ENCODE measurements at places on chromosomes 6 and 20.

GRCh38 chr6:15908871-15909270 lies 220.0 kb upstream of the MYLIP start:
- DNase-seq, result no peak

GRCh38 chr6:14547284-14547998 lies 429.9 kb downstream of the CD83 start:
- no peak for DNase-seq

GRCh38 chr6:44305200-44305725 lies 7.9 kb downstream of the AARS2 start:
- no peak for DNase-seq

DNA sequence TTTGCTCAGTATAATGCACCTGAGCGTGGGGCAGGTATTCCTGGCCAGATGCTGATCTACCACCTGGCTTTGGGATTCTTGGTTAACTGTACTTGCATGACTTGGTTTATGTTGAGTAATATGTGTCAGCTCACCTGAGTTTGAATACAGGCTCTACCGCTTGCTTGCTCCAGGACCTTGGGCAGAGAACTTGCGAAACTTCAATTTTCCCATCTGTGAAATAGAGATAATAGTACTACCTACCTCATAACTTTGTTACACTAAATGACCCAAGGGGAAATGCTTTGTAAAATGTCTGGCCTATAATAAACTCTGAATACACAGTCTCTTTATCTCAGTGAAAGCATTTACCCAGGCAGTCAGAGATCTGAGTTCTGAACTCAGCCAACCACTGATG lies 51.8 kb downstream of the SCAND1 start:
- DNase-seq, result no peak

DNA sequence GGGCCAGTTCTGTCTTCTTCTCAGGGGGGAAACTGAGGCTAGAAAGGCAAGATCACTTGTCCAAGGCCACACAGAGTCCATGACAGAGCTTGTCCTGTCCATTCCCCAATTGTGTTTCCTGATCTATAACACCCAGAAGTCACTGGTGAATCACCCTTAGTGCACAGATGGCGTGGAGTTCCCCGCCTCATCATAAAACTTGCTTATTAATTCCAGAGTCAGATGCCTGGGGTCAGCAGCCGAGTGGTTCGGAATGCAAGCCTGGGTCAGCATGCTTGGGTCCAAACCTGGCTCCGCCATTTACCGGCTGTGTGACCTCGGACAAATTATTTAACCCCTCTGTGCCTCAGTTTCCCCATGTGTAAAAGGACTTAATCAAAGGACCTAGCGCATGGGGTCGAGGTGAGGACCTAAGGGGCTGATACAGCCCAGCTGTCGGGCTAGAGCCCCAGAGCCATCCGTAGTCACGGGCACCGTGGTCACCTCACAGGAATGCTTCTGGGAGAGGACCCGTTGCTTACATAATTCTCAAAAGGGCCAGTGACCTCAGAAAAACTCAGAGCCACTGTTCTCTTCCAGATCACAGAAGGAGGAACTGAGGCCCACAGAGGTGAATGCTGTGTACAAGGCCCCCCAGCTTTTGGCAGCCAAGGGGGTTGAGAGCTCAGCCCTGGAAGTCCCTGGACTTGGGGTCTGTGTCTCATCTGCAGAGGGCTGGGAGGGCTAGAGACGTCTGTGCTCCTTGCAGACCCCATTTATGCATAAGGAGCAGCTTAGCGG lies 1.4 kb upstream of the ZBP1 start:
- no peak for DNase-seq

DNA sequence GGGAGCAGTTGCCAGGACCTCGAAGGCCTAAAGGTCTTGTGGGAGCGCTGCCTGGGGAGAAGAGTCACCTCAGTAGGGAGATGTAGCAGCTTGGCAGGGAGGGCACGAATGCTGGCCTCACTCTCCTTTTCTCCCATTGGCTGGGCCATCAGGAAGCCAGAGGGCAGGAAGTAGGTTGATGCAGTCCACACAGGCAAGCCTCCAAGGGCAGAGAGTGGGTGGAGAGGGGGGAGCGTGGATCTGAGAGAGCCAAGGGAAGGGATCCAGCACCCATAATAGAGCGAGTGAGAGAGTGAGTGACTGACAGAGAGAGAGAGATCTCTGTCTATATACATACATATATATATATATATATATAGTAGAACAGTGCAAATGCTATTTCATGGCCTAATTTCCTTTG lies 215.3 kb upstream of the LRFN2 start:
- DNase-seq, result no peak

DNA sequence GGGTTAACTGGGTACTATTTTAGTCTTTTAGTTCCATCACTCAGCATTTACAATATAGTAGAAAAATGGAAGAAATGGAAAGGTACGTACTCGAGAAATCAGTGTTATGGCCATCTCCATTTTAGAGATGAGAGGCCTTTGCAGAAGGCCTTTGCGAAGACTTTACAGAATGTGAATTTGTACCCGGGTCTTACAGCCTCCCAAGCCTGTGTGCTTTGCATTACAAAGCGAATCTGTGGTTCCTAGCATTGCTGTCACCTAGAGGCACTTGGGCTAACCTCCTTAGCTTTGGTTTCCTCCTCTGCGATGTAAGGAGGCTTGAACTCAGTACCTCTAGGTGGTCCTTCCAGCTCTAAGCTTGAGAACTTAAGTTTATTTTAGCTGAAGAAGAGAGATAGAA lies 10.9 kb downstream of the VAPB start:
- no peak for DNase-seq

GRCh38 chr6:150118203-150118602 lies 24.6 kb upstream of the PPP1R14C start:
- no peak for DNase-seq

- DNase-seq, result no peak
Measured at GRCh38 chr6:166751051-166751595, 124.1 kb upstream of the RPS6KA2 start.

DNA sequence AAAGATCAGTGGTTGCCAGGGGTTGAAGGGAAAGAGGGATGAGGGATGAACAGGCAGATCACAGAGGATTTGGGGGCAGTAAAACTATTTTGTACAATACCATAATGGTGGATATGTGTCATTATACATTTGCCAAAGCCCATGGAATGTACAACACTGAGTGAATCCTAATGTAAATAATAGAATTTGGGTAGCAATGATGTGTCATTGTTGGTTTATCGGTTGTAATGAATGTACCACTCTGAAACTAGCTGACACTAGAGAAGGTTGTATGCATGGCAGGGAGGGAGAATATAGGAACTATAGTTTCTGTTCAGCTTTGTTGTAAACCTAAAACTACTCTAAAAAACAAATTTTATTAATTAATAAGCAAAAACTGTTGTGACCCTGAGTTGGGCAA lies 17.8 kb upstream of the ASF1A start:
- no peak for DNase-seq

- DNase-seq, result no peak
Measured at GRCh38 chr6:17093686-17094085, 8.2 kb upstream of the STMND1 start.

- DNase-seq, result no peak
Measured at GRCh38 chr6:81614292-81614691, 138.2 kb downstream of the TENT5A start.

DNA sequence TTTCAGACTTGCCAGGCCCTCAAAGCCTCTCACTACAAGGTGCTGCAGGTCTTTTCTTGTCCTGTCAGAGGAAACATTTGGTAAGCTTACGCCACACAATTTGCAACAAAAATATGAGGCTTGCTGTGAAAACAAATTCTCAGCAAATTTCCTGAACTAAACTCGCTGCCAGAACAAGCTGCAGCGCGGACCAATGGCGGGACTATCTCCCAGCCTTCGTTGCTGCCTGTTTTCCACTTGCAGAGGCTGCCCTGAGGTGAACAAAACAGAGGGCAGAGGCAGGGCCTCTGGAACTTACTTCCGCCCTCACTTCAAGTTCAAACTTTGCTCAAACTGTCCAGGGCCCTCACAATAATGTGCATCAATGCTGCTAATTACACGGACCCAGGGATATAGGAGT lies 12.4 kb downstream of the UQCC2 start:
- DNase-seq, result no peak

GRCh38 chr20:17940224-17940971 lies 28.2 kb downstream of the SNX5 start:
- no peak for DNase-seq

DNA sequence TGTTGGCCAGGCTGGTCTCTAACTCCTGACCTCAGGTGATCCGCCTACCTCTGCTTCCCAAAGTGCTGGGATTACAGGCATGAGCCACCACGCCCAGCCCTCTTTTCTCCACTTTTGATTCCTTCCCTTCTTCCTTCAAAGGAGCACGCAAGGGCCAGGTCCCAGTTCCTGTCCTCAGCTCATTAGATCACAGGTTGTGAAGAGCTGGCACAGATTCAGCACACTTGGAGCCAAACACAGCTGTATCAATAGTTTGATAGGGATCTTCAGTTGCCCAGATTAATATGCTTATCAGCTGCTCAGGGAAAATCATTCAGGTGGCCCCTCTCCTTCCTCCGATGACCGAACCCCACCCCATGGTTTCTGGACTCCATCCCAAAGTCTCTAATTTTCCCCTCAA lies 14.4 kb upstream of the SLC22A23 start:
- no peak for DNase-seq

DNA sequence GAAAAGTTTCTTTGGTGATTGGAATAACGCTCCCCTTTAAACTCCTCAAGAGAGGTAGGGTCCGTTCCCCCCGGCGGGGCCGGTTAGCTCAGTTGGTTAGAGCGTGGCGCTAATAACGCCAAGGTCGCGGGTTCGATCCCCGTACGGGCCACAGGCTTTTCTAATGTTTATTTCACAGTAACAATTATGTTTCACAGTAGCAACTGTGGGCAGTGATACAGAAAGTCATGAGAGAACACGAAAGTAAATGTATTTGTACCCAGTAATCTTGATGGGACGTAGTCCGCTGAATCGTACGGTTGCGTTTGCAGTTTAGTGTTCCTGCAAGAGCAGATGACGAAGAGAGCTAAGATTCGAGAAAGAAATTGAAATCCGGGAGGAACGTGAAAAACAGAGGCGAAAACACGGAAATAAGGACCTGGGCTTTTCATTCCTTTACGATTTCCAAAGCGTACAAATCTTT lies 505.5 kb downstream of the PRIM2 start:
- DNase-seq, result peak; percentile 14

- no peak for DNase-seq
Measured at GRCh38 chr6:12401200-12401599, 111.0 kb downstream of the EDN1 start.

- DNase-seq, result no peak
Measured at GRCh38 chr20:57176842-57177241, 89.6 kb downstream of the BMP7 start.

- DNase-seq, result no peak
Measured at GRCh38 chr6:52186075-52186474, at the start of gene IL17A. TSS of gene IL17A (plus strand) at chr6:52186375. CDS start at chr6:52186432, 57 bp downstream.

DNA sequence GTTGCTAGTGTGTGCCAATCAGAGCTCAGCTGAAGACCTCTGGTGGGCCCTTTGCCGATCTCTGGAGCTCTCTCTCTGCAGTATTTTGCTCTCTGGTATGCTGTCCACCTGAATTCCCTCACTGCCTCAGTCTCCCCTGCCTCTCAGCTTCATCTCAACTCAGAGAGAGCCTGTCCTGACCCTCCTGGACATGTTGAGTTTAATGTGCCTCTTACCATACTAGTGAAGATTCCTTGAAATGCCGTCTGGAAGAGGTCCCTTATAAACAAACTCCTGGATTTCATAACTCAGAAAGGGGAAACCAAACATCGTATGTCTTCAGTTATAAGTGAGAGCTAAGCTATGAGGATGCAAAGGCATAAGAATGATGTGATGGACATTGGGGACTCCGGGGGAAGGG lies 231.1 kb upstream of the ZNF217 start:
- DNase-seq, result no peak

- no peak for DNase-seq
Measured at GRCh38 chr6:1091900-1092299, 220.0 kb upstream of the FOXQ1 start.

GRCh38 chr6:24060982-24061754 lies 64.8 kb upstream of the NRSN1 start:
- DNase-seq, result no peak

- DNase-seq, result no peak
Measured at GRCh38 chr6:37020381-37020780, 14.9 kb downstream of the FGD2 start.

GRCh38 chr6:95794749-95795148 lies 217.4 kb downstream of the MANEA start:
- DNase-seq, result no peak

DNA sequence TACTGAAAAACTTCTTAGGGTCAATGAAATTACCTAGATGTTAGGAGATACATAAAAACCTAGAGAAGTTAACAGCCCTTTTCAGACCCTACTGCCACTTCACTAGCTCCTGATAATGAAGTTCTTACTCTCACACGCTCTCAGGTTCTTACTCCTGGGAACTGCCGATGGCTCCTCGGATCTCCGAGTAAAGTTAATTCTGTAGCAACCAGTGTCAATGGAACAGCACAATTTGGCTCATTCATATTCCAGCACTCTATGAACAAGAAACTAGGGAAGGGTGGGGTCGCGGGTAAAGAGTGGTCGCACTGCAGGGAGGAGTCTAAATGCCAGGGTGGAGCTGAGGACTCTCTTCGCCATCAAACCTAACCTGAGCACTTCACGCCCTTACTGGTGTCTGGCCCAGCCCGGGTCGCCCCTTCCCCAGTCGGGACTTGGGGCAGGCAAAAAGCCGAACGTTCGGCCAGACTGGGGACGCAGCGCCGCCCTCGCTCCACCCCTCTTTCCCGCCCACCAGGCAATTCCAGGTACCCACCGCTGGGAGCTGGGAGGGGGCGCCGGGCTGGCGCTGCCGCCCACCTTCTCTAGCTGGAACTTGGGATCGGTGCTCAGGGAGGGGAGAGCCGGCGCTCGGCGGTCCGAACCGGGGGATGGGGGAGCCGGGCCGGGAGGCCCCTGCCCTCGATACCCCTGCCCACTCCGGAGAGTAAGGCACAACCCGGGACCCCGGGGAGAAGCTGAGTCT lies 744 bp downstream of the RAB23 start:
- peak; percentile 85 for DNase-seq

GRCh38 chr6:135583256-135583761 lies 85.8 kb upstream of the AHI1 start:
- DNase-seq, result no peak

DNA sequence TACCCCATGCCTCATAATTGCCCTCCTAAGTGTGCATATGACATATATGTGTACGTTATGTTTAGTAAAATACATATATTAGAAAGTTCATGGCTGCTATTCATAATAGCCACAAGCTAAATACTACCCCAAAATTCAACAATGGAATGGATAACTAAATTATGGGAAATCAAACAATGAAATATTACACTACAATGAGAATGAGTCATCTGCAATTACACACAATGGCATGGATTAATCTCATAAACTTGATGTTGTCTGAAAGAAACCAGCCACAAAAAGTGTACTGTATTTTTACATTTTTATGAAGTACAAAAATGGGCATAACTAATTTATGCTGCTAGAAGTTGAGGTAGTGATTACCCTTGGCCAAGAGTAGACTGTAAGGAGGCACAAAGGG lies 477.0 kb downstream of the HAO1 start:
- no peak for DNase-seq
